ENCODE measurements at places on chromosomes 3 and 15.

DNA sequence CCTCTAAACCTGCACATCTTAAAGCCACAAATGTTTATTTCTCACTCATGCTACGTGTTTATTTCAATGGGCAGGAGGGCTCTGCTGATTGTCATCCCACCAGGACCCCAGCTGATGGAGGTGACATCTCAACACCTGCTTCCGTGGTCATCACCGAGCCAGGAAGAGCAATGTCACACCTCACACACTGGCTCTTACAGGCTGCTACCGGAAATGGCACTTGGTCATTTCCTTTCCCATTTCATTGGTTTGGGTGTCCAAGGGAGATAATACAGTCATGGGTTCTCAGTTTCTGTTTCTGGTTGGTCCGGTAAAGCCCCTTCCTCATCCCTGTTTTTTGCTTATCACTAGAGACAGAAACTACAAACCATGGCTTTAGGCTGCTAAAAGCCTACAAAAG, 41.9 kb downstream of the ABHD2 start:
- no peak for DNase-seq

DNA sequence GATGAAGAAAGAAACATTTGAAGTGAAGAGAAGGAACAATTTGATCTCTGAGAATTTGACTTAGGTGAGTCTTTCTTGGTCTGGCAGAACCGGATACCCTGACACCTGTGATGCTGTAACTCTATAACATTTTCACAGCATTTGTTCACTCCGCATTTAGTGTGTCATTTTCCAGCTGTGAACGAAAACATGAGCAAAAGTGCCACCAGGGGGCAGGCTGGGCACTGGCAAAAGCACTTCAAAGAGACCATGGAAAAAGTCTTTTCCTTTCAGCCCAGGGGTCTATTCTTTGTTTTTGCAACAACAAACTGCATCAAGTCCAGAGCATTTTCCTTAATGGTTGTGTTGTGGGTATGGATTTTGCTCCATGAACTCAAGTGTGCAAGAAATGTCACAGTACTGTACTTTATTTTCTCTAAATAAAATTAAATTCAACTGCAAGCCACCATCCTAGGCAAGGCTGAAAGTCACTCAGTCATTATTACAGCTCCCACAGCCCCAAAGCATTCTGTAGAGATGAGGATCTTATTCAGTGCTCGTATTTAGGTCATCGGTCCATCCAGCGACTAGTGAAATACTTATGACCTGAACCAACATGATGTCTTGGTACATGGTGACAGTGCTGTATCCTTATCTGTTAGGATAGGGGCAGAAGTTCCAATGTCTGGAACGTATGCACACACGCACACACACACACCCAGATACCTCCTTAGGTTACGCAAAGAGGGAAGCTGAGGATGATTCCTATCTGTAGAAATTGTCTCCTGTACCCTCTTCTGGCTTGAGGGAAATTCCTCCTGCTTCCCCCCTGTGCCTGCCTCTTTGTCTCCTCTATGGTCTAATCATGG, 125.5 kb downstream of the GADL1 start:
- DNase-seq: peak; percentile 66

DNA sequence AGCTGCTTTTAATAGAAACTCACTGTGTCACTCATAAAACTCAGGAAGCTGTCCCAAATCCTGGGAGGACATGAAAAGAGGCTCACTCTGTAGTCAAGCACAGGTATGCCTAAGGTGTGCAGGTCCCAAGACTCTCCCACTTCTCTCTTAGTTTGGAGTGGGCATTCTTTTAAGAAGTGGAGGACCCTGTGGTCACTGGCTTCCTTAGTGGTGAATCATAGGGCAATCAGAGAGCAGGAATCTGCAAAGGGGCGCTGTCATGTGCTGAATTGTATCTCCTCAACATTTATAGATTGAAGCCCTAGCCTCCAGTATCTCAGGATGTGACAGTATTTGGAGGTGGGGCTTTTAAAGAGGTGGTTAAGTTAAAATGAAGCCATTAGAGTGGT, 47.2 kb upstream of the ZBTB38 start:
- DNase-seq: peak; percentile 66

GRCh38 chr15:69410248-69410874, 3.8 kb upstream of the KIF23 start:
- DNase-seq: peak; percentile 41

DNA sequence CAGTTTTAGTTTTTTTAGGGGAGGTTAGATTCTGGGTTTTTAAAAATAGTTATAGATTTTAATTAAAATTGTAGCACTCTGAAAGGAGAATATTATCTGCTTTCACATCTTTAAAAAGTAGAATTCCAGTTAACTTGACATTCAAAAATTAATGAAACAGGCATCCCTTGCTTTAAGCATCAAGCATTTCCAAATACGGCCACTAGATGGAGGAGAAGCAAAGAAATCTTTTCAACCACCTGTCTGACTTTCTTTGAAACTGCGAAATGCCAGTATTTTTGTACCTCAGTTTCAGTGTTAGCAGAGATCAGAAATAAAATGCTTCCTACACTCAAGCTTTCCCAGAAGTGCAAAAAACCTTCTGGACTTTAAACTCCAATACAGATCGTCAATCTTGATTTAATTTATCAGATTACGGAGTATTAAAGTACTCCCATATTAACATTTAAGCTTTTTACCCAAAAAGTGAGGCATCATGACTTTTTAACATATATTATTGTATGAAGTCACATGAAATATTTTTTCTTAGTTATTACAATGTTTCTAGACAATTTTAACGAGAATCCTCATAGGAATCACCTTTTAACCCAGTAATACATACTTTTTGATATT, 153.3 kb downstream of the P3H2 start:
- peak; percentile 50 for DNase-seq

- peak; percentile 18 for DNase-seq
These were observed 775 bp downstream of the C3orf33 start for GRCh38 chr3:155805204-155805801.

DNA sequence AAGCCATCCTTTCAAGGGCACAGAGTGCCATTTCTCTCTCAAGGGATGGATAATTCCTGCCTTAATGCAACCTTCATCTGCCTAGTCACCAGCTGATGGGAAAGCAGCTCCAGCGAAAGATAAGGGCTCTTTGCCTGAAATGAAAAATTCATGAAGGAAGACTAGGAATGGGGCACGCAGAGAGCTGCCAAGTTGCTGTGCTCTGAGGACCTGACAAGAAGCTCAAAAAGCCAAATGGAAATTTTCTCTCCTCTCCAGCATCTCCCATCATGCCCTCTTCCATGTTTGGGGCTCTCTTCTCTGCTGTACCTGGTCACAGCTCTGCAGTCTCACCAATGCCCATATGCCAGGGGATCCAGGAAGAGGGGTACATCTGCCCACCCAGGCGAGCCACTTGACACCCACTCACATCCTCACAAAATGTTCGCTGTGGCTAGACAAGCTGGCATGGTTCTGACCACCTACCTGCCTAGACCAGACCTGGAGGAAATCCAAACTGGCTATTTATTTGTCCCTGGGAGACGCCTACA, 29.3 kb upstream of the ABHD2 start:
- no peak for DNase-seq

GRCh38 chr15:88752951-88753350, 50.3 kb upstream of the ACAN start:
- no peak for DNase-seq

- peak; percentile 20 for DNase-seq
These were observed 372.3 kb downstream of the SV2B start for GRCh38 chr15:91472316-91472756.

DNA sequence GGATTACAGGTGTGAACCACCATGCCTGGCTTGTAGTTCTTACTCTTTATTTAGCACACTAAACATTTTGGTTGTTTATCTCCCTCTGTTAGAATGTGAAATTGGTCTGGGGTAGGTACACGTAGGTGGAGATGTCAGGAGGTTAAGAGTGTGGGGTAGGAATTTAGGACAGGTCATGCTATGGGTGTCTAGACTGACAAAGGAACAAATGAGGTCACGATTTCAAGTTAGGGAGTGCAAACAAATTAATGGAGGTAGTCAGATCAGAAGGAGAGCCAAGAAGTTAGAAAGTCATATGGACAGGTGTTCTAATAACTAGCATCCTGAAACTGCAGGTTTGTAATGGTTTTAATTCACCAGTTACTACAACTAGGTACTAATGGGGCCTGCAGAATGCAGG, 19.8 kb downstream of the CDV3 start:
- DNase-seq: no peak

DNA sequence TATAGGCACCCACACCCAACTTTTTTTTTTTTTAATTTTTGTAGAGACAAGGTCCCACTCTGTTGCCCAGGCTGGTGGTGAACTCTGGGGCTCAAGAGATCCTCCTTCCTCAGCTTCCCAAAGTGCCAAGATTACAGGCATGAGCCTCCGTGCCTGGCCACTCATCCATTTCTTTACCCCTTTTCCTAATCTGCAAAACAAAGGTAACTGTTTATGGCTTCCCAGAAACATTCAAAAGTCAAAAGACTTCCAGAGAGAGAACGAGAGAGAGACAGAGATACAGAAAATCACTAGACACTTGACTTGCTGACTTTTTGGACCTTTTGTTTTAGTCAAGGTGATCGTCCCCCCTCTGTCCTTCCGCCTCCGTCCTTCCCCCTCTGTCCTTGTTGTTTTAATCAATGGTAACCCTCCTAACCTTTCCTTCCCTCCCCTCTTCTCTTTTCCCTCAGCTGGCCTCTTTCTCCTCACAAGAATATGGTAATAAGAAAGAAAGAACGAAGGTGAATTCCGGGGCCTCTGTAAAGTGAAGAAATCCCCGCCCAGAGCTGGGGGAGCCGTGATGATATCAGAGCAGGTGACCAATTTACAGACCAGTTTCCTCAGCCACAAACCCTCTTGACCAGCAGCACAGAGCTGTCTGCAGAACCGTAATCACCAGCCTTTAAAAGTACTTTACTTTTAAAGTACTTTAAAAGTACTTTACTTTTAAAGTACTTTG, 21.9 kb downstream of the KLHL6 start:
- peak; percentile 11 for DNase-seq

DNA sequence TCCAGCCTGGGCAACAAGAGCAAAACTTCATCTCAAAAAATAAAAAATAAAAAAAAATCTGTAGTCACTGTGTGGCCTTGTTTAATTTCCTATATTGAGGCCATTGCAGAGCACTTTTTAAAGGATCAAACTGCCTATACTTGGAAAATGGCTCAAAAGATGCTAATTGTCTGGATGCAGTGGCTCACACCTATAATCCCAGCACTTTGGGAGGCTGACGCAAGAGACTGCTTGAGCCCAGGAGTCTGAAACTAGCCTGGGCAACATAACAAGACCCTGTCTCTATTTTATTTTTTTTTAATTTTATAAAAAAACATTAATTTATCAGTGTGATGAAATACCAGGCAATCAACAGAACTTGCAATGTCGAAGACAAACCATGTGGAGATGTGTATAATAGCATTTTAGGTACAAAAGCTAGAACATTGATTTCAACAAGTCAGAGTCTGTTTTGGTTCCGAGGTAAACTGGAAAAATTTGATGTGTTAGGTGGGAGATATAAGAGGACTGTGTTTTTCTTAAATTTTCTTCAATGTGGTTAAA, 47.0 kb upstream of the SETD2 start:
- DNase-seq: no peak

DNA sequence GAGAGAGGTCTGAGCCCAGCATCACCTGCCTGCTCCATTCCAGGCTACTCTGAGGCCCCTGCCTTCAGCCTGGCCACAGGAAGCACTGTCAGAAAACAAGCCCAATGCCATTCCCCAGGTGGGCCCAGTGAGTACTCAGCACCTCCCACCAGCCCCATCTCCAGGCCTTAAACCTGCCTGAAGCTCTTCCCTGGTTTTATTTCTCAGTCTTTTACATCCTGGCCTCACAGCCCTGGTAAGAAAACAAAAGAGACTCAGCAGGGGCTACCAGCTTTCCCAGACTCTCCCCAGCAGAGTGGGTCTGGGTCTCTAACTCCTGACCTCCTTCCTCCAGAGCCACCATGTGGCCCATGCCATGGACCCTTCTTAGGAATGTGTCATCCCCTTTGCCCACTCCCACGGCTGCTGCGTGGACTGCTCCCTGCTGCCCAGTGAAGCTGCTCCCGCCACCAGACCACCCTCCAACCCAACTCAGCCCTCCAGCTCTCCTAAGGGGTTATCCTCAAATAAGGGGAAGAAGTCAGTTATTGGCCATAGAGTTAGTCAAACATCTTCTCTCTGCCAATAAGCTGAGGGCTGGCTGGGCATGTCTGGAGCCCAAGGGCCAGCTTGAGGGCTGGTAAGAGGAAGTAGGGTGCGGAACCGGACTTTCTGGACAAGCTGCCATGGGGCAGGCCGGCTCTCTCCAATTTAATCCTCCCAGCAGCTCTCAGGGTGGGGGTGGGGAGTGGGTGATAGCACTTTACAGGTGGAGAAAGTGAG, 116.7 kb upstream of the LINGO1 start:
- no peak for DNase-seq

GRCh38 chr3:11944052-11944673, 60.0 kb upstream of the SYN2 start:
- DNase-seq: peak; percentile 36

GRCh38 chr3:65783117-65783516, 255.6 kb downstream of the MAGI1 start:
- peak; percentile 42 for DNase-seq

DNA sequence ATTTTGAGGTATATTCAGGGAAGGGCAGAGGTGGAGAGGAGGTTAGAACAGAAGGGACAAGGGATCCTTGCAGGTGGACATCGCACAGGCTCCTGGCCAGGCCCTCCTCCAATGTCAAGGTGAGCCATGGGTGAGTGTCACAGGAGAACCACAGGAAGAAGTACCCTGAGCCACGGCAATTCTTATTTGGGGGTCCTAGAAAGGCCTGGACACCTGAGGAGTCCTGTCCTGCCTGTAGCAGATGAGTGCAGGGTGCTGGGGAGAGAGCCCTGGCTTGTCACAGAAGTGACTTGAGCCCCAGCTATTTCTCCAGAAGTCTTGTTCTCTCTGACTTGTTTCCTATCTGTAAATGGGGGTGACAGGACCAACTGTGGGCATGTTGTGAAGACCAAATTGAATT, 4.3 kb downstream of the SLC6A20 start:
- DNase-seq: no peak

- DNase-seq: peak; percentile 40
These were observed 38.6 kb downstream of the TAFA4 start for GRCh38 chr3:68893600-68894239.

GRCh38 chr3:188578576-188579363, 424.8 kb downstream of the LPP start:
- DNase-seq: peak; percentile 82

- DNase-seq: no peak
These were observed 6.2 kb downstream of the MELTF start for GRCh38 chr3:197023241-197023997.

DNA sequence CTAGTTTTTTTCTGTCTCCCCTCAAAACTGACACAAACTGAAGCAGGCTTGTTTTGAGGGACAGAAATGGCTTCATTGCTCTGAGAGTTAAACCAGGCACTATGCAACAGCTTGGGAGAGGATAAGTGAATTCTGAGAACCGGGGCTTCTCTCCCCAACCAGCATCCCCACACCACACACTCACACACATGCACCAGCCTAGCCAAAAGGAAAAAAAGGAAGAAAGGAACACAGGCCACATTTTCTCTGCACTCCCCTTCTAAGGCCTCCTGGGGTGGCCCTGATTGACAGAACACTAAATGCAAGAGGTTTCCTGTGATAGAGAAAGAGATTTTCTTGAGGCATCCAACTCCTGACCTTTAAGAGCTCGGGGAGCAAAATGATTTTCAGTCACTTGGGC, 177.5 kb downstream of the TLE3 start:
- DNase-seq: no peak

- peak; percentile 88 for DNase-seq
These were observed 153.4 kb downstream of the CBLB start for GRCh38 chr3:105715372-105715771.
